Activated naive CD4-positive, alpha-beta T cell treated with Interleukin-2 at 50 U/mL for 16 hours (primary cell): ENCODE measurements at places on chromosomes 5 and 9.

- DNase-seq = no peak
These were observed 85.2 kb downstream of the SHC3 start for GRCh38 chr9:89093201-89093975.

GRCh38 chr9:81268048-81268447 lies 421.3 kb downstream of the TLE1 start:
- DNase-seq = no peak

- no peak for DNase-seq
These were observed 706.4 kb downstream of the SEMA5A start for GRCh38 chr5:8839361-8840055.

DNA sequence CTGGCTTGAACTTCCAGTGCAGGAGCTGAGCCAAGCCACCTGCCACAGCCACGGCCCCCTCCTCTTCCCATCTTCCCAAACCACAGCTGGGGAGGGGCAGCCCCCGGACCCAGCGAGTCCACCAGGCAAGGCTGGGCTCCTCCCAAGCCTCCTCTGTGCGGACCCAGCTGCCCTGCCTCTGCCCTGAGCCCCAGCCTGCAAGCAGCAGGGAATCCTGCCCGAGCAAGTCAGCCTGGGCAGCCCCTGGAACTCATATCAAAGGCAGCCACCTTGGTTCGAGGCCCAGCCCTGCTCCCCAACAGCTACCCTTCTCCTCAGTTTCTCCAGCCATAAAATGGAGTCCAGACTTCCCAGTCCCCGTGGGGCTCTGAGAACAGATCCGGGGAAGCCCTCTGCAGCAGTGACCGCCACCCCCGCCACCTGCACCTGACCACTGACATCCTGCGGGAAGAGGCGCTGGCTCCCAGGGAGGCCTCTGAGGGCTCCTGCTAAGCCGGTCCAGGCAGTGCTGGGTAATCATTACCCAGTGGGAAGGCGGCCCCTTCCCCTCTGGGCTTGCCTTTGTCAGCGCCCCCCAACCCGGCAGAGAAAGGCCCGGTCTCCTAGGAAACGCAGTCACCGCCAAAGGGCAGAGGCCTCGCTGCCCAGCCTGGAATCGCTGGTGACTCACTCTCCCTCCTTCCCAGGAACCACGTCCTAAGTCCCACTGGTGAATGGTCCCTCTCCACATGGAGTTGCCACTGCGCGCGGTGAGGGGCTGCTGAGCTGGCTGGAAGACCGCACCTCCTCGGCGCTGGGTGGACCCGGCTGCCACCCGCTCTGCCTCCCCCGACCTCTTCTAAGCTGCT lies 1.5 kb downstream of the VAV2 start:
- DNase-seq = no peak

DNA sequence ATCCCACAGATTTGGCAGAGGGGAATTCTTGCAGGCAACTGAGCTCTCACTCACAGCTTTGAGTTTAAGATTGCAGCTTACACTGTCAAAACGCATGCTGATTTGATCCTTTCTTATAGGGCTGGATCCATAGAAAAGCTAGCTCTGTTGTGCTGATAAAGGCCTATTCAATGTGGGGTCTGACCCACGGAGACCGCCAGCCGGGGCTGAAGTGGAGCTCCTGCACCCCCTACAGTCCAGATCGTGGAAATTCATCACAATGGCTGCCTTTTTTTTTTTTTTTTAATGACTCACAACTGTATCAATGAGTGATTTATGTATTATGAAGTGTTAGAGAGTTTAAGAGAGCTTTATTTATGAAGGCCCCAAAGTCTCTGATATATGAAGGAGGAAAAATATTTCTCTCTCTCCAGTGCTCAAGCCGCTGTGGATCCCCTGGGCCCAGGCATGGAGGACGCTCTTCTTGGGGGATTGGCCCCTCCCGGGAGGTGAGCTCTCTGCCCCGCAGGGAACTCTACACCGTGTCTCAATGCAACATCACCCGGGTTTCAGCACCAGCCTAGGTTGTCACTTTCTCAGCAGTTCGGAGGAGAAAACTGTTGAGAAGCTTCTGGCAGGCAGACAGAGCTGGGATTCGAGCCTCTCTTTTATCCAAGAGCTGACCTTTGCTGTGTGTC lies 700.2 kb downstream of the IRX1 start:
- no peak for DNase-seq

DNA sequence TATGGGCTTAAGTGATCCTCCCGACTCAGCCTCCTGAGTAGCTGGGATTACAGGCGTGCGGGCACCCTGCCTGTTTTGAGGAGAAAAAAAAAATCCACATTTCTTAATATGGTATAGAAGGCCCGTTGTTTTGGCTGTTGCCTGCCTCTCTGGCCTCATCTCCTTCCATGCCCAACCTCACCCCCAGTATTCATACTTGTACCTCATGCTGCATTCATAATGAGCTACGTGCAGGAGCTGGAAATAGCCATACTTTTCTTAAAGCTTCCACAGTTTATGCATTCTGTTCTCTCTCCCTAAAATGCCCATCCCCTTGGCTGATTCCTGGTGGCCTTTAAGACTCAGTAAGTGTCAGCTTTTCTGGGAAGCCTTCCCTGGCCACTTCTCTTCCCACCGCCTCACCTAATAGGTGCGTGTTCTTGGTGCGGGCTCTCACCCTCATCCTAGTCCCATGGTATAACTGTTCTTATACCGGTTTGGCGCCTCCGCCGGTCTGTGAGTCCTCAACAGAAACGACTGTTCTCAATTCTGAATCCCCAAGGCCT lies 2.1 kb upstream of the TPM2 start:
- no peak for DNase-seq

- peak; percentile 18 for DNase-seq
These were observed 1.3 kb downstream of the SDHA start for GRCh38 chr5:219460-219863.
